Type B pancreatic cell (in vitro differentiated cells): ENCODE measurements at places on chromosomes 16 and 17. TPM values are rescaled to one million over a fixed set of nuclear protein-coding genes. Genes with fewer than 3 reads are reported as not detected.

GRCh38 chr16:10840703-10841102 lies 22.1 kb upstream of the TVP23A start:
- peaks cover 19% of the 10 kb centered on the region for H3K27me3 ChIP-seq
- H3K27ac ChIP-seq: no peak overlapping the region
- no peak overlapping the region for H3K4me3 ChIP-seq

- no peak overlapping the region for H3K27ac ChIP-seq
- H3K4me1 ChIP-seq: peaks cover 29% of the 10 kb centered on the region
- no peak for DNase-seq
- no peaks in the 10 kb centered on the region for H3K27me3 ChIP-seq
- peaks cover 4% of the 10 kb centered on the region for H3K36me3 ChIP-seq
Measured at GRCh38 chr16:53768593-53768992, 64.6 kb downstream of the FTO start.

DNA sequence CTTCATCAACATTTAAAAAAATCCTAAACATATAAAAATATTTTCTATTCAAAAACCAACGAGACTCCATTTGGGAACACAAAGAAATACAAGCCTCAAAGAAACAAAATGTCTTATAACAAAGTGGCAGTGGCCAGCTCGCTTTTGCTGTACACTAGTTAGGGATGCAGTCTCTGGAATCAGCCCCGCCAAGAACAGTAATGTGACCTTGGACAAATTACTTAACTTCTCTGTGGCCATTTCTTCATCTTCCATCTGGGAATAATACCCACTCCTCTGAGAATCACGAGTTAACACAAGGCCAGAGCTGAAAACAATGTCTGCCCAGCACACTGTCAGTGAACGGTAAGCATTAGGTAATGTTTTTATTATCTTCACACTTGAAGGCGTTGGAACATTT lies 5.6 kb downstream of the STAT5B start:
- no peak for DNase-seq
- H3K27me3 ChIP-seq: no peaks in the 10 kb centered on the region
- no peak overlapping the region for H3K4me3 ChIP-seq
- no peaks in the 10 kb centered on the region for H3K36me3 ChIP-seq
- peaks cover 31% of the 10 kb centered on the region for H3K4me1 ChIP-seq

GRCh38 chr17:82388922-82389283 lies 17.3 kb downstream of the UTS2R start:
- H3K27me3 ChIP-seq: peaks cover 3% of the 10 kb centered on the region
- peaks cover 4% of the 10 kb centered on the region for H3K36me3 ChIP-seq
- H3K4me1 ChIP-seq: peaks cover 6% of the 10 kb centered on the region
- no peak for DNase-seq

- H3K36me3 ChIP-seq: no peaks in the 10 kb centered on the region
- no peak for DNase-seq
- H3K27me3 ChIP-seq: peaks cover 29% of the 10 kb centered on the region
- no peak overlapping the region for H3K4me3 ChIP-seq
Measured at GRCh38 chr17:49946208-49946607, 22.8 kb upstream of the DLX4 start.

- DNase-seq: no peak
- H3K27ac ChIP-seq: no peak overlapping the region
- H3K36me3 ChIP-seq: peaks cover 4% of the 10 kb centered on the region
- peaks cover 7% of the 10 kb centered on the region for H3K27me3 ChIP-seq
- peaks cover 41% of the 10 kb centered on the region for H3K4me1 ChIP-seq
Measured at GRCh38 chr16:49542391-49542891, 168.8 kb downstream of the C16orf78 start.

DNA sequence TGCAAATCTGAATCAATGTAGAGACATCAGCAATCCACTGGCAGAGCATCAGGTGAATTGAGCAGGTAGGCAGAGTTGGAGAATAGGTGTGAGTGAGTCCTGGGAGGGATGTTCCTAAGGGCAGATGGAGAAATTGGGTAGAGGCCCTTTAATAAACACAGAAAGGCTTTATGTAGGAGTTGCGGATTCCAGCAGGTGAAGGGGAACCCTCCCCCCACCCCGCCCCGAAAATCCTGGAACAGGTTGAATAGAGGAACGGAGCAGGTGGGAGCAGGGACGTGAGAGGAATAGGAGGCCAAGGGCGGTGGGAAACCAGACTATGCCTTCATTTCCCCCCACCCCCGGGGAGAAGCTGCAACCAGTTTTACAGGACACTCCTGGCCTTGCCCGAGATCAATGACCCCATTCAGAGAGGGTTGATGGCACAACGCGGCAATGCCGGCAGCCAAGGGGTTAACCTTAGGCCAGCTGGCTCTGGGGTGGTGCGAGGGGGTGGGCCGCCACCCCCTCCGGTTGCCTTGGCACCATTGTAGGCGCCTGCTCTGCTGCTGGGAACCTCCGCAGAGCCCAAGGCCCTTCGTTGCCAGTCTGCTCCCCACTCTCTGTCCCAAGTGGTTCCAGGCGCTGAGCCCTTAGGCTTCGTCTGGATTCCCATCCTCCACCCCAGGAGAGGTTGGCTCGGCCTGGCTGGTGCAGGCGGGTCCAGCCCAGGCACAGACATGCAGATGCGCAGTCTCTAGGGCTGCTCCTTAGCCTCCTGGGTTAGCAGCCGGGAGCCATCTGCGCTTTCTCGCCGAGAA lies 814 bp upstream of the RUNDC3A start:
- no peaks in the 10 kb centered on the region for H3K36me3 ChIP-seq
- no peak for DNase-seq
- peak overlapping the region; percentile 18 for H3K27ac ChIP-seq
- H3K4me3 ChIP-seq: peak overlapping the region; percentile 82

- H3K4me1 ChIP-seq: no peaks in the 10 kb centered on the region
- H3K36me3 ChIP-seq: no peaks in the 10 kb centered on the region
- H3K4me3 ChIP-seq: no peak overlapping the region
- no peak overlapping the region for H3K27ac ChIP-seq
- H3K27me3 ChIP-seq: peaks cover 24% of the 10 kb centered on the region
Measured at GRCh38 chr16:55876854-55877253, 1.7 kb upstream of the CES5A start.

- H3K27ac ChIP-seq: no peak overlapping the region
- peaks cover 19% of the 10 kb centered on the region for H3K36me3 ChIP-seq
- H3K27me3 ChIP-seq: no peaks in the 10 kb centered on the region
- no peak overlapping the region for H3K4me3 ChIP-seq
Measured at GRCh38 chr17:2279707-2280106, 23.9 kb downstream of the SMG6 start.

DNA sequence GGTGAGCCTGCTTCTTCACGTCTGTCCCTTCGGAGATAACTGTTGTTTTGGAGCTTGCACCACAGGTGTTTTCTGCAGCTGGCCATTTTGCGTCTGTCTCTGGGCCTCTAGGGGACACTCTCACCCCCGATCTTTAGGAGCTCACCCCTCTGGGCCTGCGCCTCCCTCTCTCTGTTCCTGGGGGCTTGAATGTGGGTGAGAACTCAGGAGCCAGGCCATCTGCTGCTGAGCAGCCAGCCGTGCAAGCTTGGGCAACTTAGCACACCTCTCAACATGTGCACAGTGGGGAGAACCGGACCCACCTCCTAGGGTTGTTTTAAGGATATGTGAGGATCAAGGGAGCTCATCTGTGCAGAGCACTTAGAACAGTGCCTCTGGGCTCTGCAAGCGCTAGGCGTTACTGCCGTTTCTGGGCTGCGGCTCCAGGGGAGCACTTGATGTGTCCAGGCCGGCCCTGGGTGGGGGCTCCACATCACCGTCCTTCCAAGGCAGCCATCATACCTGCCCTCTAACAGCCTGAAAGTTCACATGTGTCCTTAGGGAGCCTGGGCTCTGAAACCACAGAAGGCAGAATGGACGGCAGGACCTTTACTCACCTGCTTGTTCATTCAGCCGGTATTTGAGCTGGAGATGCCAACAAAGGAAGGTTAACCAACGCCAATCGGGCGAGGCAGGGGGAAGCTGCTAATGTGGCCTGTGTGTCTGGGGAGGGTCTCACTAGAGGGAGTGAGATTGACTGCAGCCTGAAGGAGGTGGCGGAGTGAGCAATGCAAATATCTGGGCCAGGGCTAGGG lies 66.3 kb downstream of the MRC2 start:
- H3K4me1 ChIP-seq: peaks cover 14% of the 10 kb centered on the region
- no peak overlapping the region for H3K4me3 ChIP-seq
- no peak overlapping the region for H3K27ac ChIP-seq
- H3K36me3 ChIP-seq: no peaks in the 10 kb centered on the region
- no peak for DNase-seq
- H3K27me3 ChIP-seq: no peaks in the 10 kb centered on the region

GRCh38 chr17:20122254-20122879 lies 113.2 kb downstream of the SPECC1 start:
- no peaks in the 10 kb centered on the region for H3K4me1 ChIP-seq
- peaks cover 21% of the 10 kb centered on the region for H3K27me3 ChIP-seq
- H3K27ac ChIP-seq: no peak overlapping the region
- DNase-seq: no peak

- H3K36me3 ChIP-seq: peaks cover 39% of the 10 kb centered on the region
- peaks cover 44% of the 10 kb centered on the region for H3K4me1 ChIP-seq
- no peak overlapping the region for H3K4me3 ChIP-seq
- H3K27ac ChIP-seq: no peak overlapping the region
Measured at GRCh38 chr16:14086477-14086876, 15.4 kb downstream of the MRTFB start.

GRCh38 chr16:84844049-84844350 lies 24.2 kb downstream of the CRISPLD2 start:
- peak overlapping the region; percentile 73 for H3K27ac ChIP-seq
- peaks cover 31% of the 10 kb centered on the region for H3K4me1 ChIP-seq
- H3K36me3 ChIP-seq: peaks cover 4% of the 10 kb centered on the region
- no peak overlapping the region for H3K4me3 ChIP-seq
- DNase-seq: no peak
- H3K27me3 ChIP-seq: no peaks in the 10 kb centered on the region

GRCh38 chr17:143785-144281 lies 6.5 kb downstream of the SCGB1C2 start:
- DNase-seq: peak; percentile 93
- H3K27me3 ChIP-seq: peaks cover 10% of the 10 kb centered on the region
- H3K4me3 ChIP-seq: no peak overlapping the region

DNA sequence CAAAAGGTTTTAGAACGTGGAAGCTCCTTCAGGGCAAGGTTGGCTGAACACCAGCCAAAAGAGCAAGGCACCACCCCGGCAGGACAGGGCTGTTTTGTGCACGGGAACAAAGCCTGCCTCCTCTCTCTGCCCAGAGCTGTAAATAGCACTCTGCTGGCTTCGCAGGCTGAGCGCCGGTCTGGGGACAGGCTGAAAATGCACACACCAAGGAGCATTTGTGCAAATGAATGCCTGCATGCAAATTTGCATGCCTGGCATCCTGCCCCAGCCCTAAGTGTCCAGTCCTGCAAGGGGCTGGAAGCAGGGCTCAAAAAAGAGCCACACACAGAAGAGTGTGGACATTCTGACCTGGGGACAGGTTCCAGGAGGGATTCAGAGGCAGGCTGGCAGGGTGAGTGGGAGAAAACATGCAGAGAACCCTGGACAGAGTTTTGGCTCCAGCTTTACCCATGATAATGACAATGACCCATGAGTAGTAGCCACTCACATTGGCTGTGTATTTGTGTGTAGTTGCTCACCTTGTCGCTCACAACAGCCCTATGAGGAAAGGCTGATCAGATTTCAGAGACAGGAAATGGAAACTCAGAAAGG lies 11.7 kb downstream of the ABAT start:
- no peak for DNase-seq
- H3K4me1 ChIP-seq: peaks cover 19% of the 10 kb centered on the region

The IL21R gene
- total RNA-seq: 0.29 TPM in 1 of 2 replicates, not detected in the other

The PDE6G gene
- 0.97 TPM in 1 of 2 replicates, not detected in the other for total RNA-seq

The ICAM2 gene
- total RNA-seq: 1.2 TPM in 1 of 2 replicates, not detected in the other

The HOXB4 gene
- 14.8 and 27.0 TPM in 2 replicates for total RNA-seq

The SGCA gene
- total RNA-seq: 0.72 TPM in 1 of 2 replicates, not detected in the other

The MYH13 gene
- total RNA-seq: not detected in 2 replicates

The NUP85 gene
- total RNA-seq: 63.3 and 84.1 TPM in 2 replicates

The ZNF629 gene
- 26.9 and 35.5 TPM in 2 replicates for total RNA-seq

The SLC6A2 gene
- total RNA-seq: 5.7 and 12.7 TPM in 2 replicates

The CES3 gene
- 0.48 and 1.1 TPM in 2 replicates for total RNA-seq
